ENCODE measurements at places on chromosomes 13 and 19.

- peaks cover 28% of the 10 kb centered on the region for H3K4me1 ChIP-seq
- DNase-seq: peak; percentile 15
- H3K27me3 ChIP-seq: no peaks in the 10 kb centered on the region
- H3K4me3 ChIP-seq: peak overlapping the region; percentile 60
- H3K27ac ChIP-seq: no peak overlapping the region
- H3K36me3 ChIP-seq: peaks cover 40% of the 10 kb centered on the region
Observed at GRCh38 chr19:3985643-3986259, 488 bp upstream of the EEF2 start.

GRCh38 chr19:33235996-33236350 is 10.3 kb upstream of the SLC7A10 start:
- H3K36me3 ChIP-seq: no peaks in the 10 kb centered on the region
- no peak overlapping the region for H3K4me3 ChIP-seq
- no peaks in the 10 kb centered on the region for H3K4me1 ChIP-seq
- DNase-seq: no peak

DNA sequence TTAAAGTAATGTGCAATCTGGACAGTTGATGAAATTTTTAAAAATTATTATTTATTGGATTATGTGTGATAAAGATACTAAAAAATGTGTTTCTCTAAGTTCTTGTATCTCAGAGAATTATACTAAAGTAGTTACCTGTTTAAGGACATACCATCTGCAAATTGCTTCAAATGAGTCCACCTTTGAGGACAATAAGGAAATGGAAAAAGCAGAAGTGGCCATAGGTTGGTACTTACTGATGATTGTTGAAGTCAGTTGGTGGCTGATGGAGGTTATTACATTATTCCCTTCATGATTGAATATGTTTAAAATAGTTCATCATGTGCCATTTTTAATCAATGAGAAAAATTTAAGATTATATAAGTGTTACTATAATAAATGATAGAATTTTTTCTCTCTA is 367.0 kb downstream of the MYO16 start:
- H3K4me3 ChIP-seq: no peak overlapping the region
- H3K4me1 ChIP-seq: no peaks in the 10 kb centered on the region
- DNase-seq: no peak
- H3K27me3 ChIP-seq: no peaks in the 10 kb centered on the region
- H3K36me3 ChIP-seq: no peaks in the 10 kb centered on the region

- H3K27ac ChIP-seq: no peak overlapping the region
- H3K4me3 ChIP-seq: no peak overlapping the region
- H3K27me3 ChIP-seq: no peaks in the 10 kb centered on the region
- no peaks in the 10 kb centered on the region for H3K4me1 ChIP-seq
- no peak for DNase-seq
Observed at GRCh38 chr19:6150289-6150688, 14.8 kb downstream of the ACSBG2 start.

DNA sequence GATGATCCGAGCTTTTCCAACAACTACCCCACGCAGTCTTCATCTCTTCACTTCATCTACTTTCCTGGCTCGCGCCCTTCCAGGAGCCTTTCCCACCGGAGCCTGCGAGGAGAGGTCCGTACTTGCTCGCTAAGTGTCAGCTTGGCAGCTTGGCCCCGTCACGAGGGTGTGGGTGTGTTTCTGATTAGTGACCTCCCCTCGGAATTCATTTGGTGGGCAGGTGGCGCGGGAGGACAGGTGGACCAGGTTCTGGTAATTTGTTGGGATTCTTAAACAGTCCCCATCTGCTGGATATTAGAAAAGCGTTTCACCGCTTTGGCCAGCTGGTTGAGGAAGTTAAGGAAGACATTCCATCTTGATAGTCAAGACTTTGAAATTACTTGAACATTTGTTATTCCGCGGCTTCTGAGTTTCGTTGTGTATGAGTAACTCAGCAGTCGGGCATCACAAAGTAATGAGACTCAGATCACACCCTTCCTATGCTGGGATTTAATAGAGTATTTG is 515 bp downstream of the UFM1 start:
- no peaks in the 10 kb centered on the region for H3K27me3 ChIP-seq
- H3K36me3 ChIP-seq: peaks cover 40% of the 10 kb centered on the region
- peaks cover 9% of the 10 kb centered on the region for H3K4me1 ChIP-seq
- no peak for DNase-seq

- no peaks in the 10 kb centered on the region for H3K27me3 ChIP-seq
- no peak for DNase-seq
- H3K27ac ChIP-seq: no peak overlapping the region
- H3K4me1 ChIP-seq: no peaks in the 10 kb centered on the region
- no peaks in the 10 kb centered on the region for H3K36me3 ChIP-seq
- no peak overlapping the region for H3K4me3 ChIP-seq
Observed at GRCh38 chr19:34972163-34972705, 8.2 kb upstream of the ZNF792 start.

GRCh38 chr13:107211073-107211472 is 643.1 kb upstream of the ARGLU1 start:
- H3K27me3 ChIP-seq: no peaks in the 10 kb centered on the region
- no peaks in the 10 kb centered on the region for H3K4me1 ChIP-seq
- no peak overlapping the region for H3K27ac ChIP-seq
- no peaks in the 10 kb centered on the region for H3K36me3 ChIP-seq
- H3K4me3 ChIP-seq: no peak overlapping the region

DNA sequence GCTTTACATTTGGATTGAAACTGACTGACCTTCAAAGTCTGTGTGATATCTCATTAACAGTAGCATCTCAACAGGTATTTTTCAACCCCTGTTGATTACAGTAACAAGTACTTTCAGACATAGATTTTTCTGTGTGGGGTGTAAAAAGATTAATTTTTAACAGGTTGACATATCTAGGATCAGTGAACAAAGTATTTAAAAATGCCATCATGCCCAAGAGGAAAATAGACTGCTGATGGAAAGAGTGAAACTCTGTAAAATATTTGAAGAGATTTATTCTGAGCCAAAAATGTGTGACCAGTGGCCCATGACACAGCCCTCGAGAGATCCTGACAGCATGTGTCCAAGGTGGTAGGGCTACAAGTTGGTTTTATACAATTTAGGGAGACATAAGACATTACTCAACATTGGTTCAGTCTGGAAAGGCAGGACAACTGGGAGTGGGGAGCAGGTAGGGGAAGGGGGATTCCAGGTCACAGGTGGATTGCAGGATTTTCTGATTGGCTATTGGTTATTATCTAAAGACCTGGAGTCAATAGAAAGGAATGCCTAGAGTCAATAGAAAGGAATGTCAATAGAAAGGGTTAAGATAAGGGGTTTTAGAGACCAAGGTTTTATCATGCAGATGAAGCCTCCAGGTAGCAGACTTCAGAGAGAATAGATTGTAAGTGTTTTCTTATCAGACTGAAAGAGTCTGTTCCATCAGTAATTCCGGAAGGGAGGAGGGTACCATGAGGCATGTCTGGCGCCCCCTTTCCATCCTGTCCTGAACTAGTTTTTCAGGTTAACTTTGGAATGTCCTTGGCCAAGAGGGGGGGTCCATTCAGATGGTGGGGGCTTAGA is 29.1 kb downstream of the TNFRSF19 start:
- peaks cover 6% of the 10 kb centered on the region for H3K4me1 ChIP-seq
- DNase-seq: no peak
- H3K27me3 ChIP-seq: no peaks in the 10 kb centered on the region
- H3K4me3 ChIP-seq: no peak overlapping the region

- DNase-seq: no peak
- H3K4me3 ChIP-seq: peak overlapping the region; percentile 70
- peaks cover 3% of the 10 kb centered on the region for H3K27me3 ChIP-seq
- H3K4me1 ChIP-seq: peaks cover 12% of the 10 kb centered on the region
Observed at GRCh38 chr19:51365211-51365964, 800 bp downstream of the ETFB start.

- H3K4me3 ChIP-seq: no peak overlapping the region
- no peak overlapping the region for H3K27ac ChIP-seq
- no peaks in the 10 kb centered on the region for H3K36me3 ChIP-seq
- no peaks in the 10 kb centered on the region for H3K27me3 ChIP-seq
Observed at GRCh38 chr19:8057545-8058270, 5.1 kb downstream of the CCL25 start.

Measured in neuronal stem cell (in vitro differentiated cells).